ENCODE measurements at places on chromosomes 6 and 20. TPM values are rescaled to one million over a fixed set of nuclear protein-coding genes. Genes with fewer than 3 reads are reported as not detected.

SRMS gene
- not detected for total RNA-seq

PSMB1 gene
- total RNA-seq: 281 TPM

RIMS1 gene
- total RNA-seq: 2.6 TPM

HLA-DOB gene
- 2.0 TPM for total RNA-seq

PAX1 gene
- total RNA-seq: not detected

LAMP5 gene
- 0.33 TPM for total RNA-seq

LHFPL5 gene
- not detected for total RNA-seq

SAMD5 gene
- total RNA-seq: 0.80 TPM

KHDRBS2 gene
- not detected for total RNA-seq

DUSP15 gene
- 1.9 TPM for total RNA-seq

HTR1B gene
- not detected for total RNA-seq

MAN1A1 gene
- 81.2 TPM for total RNA-seq

MTCH1 gene
- 229 TPM for total RNA-seq

ANKRD66 gene
- total RNA-seq: not detected
